ENCODE measurements at places on chromosomes 1 and 21.

GRCh38 chr1:39170731-39171667 lies 33.5 kb upstream of the MACF1 start:
- peak; percentile 97 for DNase-seq

- no peak for DNase-seq
These were observed 47.1 kb downstream of the C8A start for GRCh38 chr1:56901716-56902115.

DNA sequence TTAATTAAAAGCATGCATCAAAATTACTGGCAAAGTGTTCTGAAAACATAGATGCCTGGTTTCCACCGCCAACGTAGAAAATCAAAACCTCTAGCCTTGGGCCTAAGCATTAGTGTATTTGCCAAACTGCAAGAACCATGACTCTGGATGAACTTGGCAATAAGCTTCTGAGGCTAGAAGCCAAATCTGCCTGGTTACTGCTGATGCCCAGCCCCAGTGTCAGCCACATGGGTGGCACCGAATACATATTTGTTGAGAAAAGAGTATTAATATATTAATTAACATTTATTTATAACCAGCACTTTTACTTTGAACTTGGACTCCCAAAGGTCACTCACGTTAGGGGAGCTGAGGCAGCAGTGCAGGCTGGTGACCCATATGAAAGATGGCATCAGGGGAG lies 140.6 kb upstream of the HMGB4 start:
- DNase-seq, result no peak

GRCh38 chr1:206702260-206702659 lies 17.6 kb downstream of the MAPKAPK2 start:
- DNase-seq, result no peak

GRCh38 chr1:203704120-203704519 lies 60.9 kb upstream of the LAX1 start:
- no peak for DNase-seq

- DNase-seq, result no peak
These were observed 114.5 kb upstream of the PLXNA2 start for GRCh38 chr1:208358651-208359050.

GRCh38 chr1:110443451-110443850 lies 7.5 kb upstream of the PROK1 start:
- no peak for DNase-seq

DNA sequence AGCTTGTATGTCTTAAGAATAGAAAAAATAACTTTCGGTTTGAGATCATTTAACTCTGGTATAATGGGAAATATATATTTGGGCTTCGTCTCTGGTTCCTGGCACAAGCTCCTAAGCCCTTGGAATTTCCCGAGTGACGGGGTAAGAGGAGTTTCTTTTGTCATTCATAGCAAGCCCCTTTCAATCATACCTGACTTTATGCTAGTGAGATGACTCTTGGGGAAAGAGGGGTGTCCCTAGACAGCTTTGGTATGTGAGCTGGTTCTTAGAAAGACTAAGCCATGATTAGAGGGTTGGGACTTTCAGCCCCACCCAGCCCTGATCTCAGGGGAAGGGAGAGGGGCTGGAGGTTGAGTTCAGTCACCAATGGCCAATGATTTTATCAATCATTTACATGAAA lies 13.9 kb upstream of the MTARC1 start:
- DNase-seq, result no peak

DNA sequence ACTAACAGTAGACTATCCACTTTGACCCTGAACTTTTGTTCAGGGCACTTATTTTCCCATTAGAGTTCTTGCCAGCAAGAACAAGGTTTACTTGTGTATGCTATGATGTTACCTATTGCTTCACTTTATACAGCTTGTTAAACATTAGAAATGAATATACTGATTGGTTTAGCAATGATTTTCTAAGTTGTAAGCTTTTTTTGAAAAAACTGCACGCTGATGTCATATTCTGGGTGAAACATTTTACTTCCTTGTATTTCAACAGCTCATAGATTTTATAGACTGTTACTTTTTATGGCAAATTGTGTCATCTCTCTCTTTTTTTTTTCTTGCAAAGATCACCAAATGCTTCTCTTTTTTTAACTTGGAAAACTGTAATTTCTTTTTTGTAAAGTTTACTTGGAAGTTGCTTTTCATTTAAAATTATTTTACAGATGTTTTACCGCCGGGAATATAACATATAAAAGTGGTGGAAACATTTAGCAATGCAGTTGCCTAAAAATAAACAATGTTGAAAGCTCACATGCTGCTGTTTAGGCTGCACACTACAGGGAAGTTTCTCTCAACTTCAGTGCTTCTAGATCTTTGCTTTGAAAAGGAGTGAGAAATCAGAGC lies 215.3 kb upstream of the NFIA start:
- DNase-seq, result no peak

- DNase-seq, result no peak
These were observed 2.7 kb downstream of the FAM131C start for GRCh38 chr1:16070640-16071355.

DNA sequence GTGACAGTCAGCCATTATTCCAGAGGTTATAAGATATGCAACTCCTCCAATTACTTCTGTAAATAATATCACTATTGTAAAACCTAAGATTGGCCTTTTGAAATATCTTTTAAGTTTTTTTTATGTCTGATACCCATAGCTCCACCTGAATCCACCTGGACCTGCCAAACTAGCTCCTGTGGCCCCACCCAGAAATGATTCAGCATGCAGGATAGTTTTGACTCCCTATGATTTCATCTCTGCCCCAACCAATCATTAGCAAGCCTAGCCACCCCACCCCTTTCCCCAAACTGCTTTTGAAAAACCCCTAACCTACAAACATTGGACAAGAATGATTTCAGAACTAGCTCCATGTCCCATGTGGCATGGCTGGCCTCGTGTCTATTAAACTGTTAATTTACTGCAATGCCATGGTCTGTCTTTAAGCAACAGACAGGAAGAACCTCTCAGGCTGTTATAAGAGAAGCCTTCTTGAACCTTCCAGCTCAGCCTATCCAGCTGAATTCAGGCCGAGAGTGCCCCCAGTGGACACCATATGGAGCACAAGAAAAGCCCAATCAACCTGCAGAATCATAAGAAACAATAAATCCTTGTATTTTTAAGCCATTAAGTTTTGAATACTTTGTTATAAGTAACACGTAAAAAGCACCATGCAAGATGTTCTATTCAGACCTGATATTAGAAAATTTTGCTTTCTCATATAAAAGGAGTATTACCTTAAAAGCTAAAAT lies 263.0 kb upstream of the ZRANB2 start:
- no peak for DNase-seq

- DNase-seq, result no peak
These were observed 69.4 kb downstream of the ALG14 start for GRCh38 chr1:95003433-95003738.

- DNase-seq, result no peak
These were observed 6.7 kb upstream of the AHCYL1 start for GRCh38 chr1:109977657-109978378.

DNA sequence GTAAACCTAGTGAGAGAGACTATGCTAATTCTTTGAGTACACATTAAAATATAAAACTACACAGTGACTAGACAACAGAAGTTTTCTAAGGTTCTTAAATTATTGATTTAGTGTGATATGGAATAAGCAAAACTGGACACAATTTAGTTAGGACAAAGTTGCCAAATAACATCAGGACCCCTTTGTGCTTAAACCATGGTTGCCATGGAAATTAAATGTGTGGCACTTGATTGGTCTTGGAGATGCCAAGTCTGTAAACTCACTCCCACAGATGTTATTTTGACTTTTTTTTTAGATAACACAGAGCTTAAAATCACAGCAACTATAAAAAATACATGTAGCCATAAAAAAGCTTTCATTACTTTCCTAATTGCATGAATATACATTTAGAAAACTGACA lies 234.6 kb downstream of the BRINP3 start:
- DNase-seq, result no peak

- no peak for DNase-seq
These were observed 20.9 kb downstream of the RCAN1 start for GRCh38 chr21:34593954-34594531.

- no peak for DNase-seq
These were observed 19.4 kb upstream of the ESRRG start for GRCh38 chr1:216742625-216743024.

DNA sequence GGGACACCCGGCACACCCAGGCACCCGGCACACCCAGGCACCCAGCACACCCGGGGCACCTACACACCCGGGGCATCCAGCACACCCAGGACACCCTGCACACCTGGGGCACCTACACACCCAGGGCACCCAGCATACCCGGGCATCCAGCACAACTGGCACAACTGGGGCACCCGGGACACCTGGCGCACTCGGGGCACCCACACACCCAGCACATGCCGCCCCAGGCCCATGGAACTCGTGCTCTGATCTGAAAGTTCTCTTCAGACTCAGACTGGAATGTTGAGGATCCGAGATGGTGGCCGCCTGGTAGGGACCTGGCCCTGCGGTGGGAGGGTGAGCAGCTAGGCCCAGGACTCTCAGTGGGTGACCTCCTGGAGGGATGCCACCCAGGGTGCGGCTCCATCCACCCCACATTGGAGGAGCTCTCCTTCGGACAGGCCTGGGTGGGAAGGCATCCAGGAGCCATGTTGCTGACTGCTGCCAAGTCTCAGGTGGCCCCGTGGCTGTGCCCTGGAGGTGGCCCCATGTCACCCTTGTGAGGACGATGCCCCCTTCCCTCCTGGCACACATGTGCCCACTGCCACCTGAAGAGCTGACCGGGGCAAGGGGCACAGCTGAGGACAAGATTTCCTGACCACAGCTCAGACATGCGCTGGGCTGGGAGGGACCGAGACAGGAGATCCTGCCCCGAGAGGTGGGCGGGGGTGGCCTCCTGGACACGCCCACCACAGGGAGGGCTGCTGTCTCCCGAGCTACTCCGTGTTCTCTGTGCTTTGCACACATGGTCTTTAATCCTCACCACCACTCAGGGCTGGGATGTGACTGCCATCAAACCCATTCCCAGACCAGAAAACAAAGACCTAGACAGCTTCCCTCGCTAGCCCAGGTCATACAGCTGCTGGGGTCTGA lies 37.0 kb downstream of the UBE2G2 start:
- no peak for DNase-seq

- DNase-seq, result no peak
These were observed 133.9 kb downstream of the PLXNA2 start for GRCh38 chr1:208110296-208110695.

GRCh38 chr1:244218220-244218619 lies 167.1 kb downstream of the ZBTB18 start:
- no peak for DNase-seq

DNA sequence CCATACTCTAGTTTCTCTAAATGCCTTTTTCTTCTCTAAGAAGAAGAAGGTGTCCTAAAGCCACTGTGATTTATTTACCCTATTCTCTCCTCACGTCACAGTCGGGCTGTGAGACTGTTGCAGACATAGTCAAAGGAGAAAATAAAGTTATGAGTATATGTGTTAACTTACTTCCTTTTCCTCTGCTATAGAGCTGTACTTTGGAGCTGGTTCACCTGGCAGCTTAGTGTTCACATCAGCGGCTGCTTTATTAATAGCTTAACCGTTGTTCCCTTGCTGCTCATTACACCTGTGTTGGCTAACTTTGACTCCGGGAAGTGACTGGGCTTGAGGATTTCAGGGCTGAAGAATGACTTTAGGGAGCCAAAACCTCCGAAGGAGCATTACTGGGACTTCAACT lies 3.6 kb downstream of the PFKFB2 start:
- no peak for DNase-seq

Measured in SHP77 treated with DMSO at 0.1 percent for 48 hours (cell line).